ENCODE measurements at places on chromosomes 2 and 18.

DNA sequence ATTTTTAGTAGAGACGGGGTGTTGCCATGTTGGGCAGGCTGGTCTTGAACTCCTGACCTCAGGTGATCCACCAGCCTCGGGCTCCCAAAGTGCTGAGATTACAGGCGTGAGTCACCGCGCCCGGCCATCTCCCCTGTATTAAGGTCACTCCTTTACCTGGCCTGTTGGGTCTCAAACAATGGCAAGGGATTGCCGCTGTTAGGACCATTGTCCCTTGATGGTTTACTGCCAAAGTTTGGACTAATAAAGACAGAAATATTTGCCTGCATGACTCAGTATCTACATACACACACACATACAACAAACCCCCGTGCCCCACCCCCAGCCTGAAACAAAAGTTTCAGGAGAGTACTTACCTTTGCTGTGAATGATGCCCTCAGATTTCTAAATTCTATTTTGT lies 16.5 kb downstream of the PARD3B start:
- no peak for DNase-seq

GRCh38 chr2:144358979-144359541 lies 160.9 kb downstream of the ZEB2 start:
- DNase-seq, result no peak

GRCh38 chr18:12092398-12093229 lies 1.0 kb upstream of the ANKRD62 start:
- DNase-seq, result peak; percentile 20

GRCh38 chr2:133956434-133956935 lies 297.4 kb upstream of the MGAT5 start:
- no peak for DNase-seq

GRCh38 chr18:13541621-13542519 lies 184.5 kb downstream of the FAM210A start:
- DNase-seq, result no peak

DNA sequence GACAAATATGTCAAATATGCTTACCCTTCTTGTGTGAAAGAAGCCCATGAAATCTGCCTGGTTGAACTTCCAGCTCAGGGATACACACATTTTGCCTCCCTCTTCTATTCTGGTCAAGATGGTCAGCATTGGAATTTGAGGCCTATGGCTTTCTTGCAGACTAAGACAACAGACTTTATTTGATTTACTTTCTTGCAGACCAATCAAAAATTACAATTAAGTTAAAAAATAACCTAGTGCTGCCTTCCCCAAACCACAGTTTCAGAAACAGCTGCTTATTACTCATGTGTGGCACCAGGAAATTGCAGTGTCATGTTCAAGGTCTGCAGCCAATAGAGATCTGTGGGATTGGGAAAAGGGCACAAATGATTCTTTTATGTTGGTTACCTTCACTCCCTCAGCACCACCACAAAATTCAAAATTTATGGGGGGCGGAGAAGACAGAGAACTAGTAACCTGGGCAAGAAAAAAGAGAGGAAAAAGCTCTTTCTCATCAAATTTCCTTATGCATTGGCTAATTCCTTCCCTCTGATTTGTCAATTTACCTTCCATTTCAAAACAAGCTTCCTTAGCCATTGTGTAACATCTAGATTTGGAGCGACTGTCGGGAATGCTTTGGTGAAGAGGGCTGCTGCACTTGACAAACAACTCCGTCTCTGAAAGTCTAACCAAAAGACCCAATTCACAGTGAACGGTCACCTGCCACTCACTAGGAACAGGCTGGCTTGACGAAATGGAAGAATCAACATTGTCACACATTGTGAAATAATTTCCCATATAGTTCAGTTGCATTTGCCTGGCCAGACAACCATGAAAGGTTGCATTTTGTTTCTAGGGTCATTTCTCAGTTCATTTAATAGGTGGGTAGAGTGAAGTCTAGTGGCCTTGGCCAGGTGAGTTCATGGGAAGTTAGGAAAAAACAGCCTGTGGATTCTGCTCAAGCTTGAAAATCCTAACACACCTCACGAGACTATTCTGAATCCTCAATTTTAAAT lies 100.4 kb upstream of the FZD5 start:
- peak; percentile 78 for DNase-seq

DNA sequence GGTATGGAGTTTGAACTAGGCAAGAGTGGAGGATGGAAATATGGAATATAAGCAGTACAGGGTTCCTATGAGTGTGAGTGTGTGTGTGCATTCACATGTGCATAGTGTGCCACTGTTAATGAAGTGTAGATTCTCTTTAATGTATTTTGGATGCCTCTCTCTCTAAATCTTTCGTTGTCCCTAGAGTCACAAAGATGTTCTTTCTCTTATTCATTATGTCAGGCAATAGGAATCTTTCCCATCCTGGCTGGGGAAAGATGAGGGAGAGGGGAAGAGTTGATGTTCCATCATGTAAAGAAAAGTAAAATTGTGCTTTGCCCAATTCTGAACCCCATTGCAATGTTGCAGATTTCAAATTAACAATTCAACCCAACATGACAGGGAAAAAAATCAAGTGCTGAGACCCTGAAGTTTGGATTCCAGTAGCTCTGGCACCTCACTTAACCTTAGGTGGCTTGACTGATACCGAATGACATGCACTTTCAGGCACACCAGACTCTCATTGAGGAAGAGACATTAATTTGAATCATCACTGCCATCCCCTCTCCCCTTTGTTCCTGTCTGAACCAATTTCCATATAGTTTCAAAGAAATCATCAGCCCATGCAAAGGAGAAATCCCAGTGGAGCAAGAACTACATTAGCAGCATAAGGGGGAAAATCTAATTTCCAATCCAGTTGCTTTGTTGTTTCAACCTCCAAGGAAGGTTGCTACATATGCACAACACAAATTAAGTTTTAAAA lies 28.0 kb downstream of the KLF7 start:
- no peak for DNase-seq

DNA sequence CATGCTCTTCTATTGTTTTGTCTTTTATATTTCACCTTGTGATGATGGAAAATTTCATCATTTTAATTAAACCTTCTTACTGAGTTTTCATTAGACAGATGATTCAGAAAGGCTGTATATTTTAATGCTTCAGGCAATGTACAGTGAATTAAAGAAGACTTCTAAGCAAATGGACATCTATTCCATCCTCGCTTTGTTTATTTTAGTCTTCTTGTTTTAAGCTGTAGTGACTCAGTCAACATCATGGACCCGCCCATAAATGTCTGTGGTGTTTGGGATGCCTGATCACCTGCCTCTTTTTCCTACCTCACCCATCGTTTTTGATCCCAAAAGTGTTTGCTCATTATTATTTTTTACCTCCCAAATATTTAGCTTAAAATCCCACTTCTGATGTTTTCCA lies 43.1 kb downstream of the KYNU start:
- DNase-seq, result no peak

DNA sequence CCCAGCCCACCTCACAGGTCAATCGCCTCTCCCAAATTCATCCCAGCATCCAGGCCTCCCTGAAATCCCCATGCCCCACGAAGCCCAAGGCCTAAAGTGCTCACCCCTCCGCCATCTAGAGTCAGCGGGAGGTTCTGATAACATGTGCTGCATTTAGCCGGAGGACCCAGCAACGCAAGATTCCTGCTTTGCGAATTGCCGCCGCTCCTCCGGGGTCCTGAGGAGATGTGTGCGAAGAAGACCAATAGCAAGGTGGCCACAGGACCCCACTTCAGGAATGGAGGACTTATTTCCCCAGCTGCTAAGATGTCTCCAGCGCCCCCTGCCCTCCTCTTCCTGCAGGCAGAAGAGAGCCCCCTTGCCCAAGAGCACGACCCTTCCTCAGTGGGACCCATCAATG lies 120.8 kb upstream of the GLI2 start:
- no peak for DNase-seq

- no peak for DNase-seq
These were observed 476.1 kb upstream of the SOX11 start for GRCh38 chr2:5215989-5216607.

DNA sequence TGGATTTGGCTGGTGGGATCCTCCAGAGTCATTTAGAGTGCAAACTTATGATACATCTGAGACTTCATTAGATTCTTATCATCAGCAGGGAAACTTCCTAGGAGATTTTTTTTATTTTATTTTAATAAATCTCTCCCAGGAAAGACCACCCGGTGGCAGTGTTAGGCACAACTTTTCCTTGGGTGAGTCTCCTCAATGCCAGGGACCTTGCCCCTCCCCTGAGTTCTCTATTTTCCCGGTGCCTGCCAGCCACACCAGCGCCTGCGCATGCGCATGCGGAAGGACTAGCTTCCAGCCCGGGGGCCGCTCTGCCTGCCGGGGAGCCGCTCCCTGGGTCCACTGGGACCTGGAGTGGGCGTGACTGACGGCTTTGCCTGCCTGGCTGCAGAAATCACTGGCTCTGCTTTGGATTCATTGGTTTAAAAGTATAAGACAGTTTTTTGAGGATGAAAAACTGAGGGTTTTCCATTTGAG lies 86.6 kb downstream of the TMEM182 start:
- DNase-seq, result peak; percentile 90

GRCh38 chr2:168798076-168798887 lies 4.2 kb upstream of the NOSTRIN start:
- DNase-seq, result no peak

- no peak for DNase-seq
These were observed 27.7 kb downstream of the FHL2 start for GRCh38 chr2:105371156-105371555.

DNA sequence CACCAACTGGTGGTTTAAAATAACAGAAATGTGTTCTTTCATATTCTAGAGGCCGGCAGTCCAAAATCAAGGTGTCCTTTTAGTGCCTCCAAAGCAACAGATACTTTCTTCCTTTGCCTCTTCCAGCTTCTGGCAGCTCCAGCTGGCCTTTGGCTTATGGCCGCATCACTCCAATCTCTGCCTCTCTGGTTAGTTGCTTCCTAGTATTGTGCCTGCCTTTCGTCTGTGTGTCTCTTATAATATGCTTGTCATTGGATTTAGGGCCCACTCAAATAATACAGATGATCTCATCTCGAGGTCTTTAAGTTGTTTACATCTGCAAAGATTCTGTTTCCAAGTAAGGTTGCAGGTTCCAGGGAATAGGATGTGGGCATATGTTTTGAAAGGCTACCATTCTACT lies 855.2 kb upstream of the ID2 start:
- no peak for DNase-seq

- DNase-seq, result no peak
These were observed 59.6 kb downstream of the LDLRAD4 start for GRCh38 chr18:13278062-13278630.
